ENCODE measurements at places on chromosomes 6 and 20.

DNA sequence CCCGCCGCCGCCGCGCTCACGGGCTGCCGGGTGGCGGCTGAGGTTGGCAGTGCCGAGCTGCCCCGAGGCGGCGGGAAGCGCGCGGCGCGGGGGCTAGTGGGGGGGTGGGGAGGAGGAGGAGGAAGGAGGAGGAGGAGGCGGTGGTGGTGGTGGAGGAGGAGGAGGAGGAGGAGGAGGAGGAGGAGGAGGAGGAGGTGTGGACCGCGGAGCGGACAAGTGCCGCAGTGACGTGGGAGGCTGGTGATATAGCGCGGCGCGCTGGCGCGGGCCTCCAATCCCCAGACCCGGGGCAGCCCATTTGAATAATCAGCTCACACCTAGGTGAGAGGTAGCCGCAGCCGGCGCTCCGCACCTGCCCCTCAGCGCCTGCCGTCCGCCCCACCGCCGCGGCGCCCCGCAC is at the start of gene FOXA2:
TSS of gene FOXA2 (minus strand) at position 51 of the 400 bp plus-strand sequence. CDS start 294 bp downstream, outside the sequence.
- no peak for DNase-seq

DNA sequence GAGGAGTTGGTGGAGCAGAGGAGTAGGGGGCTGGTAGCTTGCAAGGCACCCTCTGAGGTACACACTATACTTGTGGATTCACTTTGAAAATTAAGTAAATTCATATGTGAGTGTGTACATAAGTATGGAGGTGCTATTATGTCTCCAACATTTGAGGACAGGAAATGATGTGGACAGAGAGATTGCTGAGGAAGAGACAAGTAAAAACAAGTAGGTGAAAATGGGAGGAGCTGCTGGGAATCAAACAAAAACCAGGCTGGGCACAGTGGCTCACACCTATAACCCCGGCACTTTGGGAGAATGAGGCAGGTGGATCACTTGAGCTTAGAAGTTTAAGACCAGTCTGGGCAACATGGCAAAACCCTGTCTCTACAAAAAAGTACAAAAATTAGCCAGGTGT is 69.2 kb upstream of the LYRM2 start:
- DNase-seq = no peak

DNA sequence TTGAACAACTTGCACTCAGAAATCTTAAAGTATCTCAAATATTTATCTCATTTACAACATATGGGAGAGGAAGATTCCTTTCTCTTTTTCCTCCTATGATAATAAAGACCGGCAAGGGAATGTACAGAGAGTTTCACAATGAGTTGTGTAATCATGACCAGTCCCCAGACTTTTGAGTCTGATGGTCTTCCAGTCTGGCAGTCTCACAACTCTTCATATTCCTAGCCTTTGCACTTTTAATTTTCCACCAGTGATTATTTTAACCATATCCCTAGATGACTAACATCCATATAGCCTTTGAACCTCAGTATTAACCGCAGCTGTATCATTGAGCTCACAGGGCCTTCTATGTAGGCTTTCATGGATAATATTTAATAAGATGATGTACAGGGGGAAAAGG is 278.5 kb downstream of the KHDC1L start:
- DNase-seq = no peak

DNA sequence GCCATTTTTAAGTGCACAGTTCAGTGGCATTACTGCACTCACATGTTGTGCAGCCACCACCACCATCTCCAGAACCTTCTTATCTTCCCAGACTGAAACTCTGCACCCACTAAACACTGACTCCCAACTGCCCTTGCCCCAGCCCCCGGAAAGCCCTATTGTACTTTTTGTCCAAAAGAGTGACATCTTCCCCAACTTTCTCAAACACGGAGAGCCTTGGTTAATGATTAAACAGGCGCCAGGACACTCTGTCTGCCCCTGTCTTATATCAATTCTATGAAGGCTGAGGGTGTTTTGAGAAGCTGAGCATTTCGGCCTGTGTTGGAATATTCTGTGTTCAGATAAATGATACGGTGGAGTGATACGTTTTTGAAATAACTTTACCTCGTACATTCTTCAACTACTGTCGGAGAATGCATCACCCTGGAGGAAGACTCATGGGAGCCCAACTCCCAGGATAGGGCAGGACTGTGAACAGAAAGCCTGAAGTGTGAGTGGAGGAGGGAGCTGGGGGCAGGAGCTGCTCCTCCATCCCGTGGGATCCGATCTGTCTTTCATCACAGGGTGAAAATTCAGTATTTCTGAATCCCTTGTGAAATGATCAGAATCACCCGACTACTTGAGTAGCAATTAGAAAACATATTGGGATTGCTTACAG is 68.7 kb upstream of the FOXC1 start:
- no peak for DNase-seq

- no peak for DNase-seq
Observed at GRCh38 chr6:56490993-56491392, 151.7 kb downstream of the DST start.

GRCh38 chr20:37737826-37738420 is 44.1 kb downstream of the CTNNBL1 start:
- DNase-seq = no peak

GRCh38 chr6:6176586-6177228 is 143.8 kb downstream of the F13A1 start:
- no peak for DNase-seq

DNA sequence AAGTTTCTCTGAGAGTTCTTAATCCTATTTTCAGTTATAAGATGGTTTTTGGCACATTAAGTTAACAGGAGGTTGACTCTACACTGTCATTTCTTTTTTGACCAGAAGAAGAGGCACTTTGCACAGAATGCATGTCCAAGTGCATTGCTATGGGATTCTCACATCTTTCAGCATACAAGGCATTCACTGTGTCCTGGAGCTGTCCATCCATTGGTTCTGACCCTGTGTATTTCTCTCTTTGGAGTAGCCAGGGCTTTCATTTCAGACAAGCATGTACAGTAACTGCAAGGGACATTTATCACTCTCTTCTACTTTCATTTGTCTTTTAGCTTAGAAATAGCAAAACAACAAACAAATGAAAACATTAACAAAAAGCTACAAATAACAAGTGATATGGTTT is 275.1 kb upstream of the IMPG1 start:
- DNase-seq = no peak

- no peak for DNase-seq
Observed at GRCh38 chr6:27669295-27669623, 196.4 kb upstream of the ZNF184 start.

DNA sequence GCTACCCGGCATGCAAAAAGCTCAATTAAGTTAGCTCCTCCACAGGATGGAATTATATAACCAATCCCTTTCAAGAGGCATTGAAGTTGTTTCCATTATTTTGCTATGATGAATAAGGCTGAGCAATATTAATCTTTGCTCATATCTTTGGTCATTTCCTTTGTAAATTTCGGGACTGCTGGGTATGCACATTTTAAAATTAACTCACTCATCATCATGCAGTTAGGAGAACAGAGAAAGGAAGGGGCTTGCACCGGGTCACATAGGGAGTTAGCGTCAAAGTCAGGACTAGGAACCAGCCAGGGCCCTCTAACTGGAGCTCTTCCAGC is 430 bp upstream of the FAM110A start:
- DNase-seq = no peak

DNA sequence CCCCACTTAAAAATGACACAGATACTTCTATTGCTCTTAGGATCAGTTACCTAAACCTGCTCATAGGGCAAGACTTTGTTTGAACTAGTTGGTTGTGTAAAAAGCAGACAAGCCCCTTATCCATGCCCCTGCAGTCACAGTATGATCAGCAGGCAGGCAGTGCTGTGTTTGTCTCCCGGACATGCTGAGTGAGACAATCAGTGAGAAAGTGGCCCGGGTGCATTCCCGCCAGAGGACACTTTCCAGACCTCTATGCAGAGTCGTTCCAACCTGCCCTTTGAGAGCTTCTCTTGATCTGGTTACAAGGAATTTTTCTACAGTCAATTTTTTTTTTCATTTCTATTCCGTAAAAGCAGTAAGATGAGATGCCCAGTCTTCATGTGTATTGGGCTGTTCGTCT is 6.2 kb downstream of the LSM14B start:
- no peak for DNase-seq

DNA sequence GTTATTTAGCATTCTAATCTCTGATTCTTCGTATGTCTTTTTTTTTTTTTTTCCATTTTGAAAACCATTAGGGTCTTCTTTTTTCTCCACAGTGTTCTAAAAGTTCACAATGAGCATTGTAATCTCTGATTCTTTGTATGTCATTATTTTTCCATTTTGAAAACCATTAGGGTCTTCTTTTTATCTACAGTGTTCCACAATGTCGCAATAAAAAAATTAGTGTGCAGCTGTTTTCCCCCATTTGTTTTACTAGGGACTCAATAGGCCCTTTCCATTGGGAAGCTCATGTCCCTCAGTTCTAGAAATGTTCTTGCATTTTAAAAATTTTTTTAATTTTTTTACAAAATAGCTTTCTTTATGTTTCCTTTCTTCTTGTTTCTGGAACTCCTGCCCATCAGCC is 64.2 kb downstream of the RNF182 start:
- DNase-seq = no peak

DNA sequence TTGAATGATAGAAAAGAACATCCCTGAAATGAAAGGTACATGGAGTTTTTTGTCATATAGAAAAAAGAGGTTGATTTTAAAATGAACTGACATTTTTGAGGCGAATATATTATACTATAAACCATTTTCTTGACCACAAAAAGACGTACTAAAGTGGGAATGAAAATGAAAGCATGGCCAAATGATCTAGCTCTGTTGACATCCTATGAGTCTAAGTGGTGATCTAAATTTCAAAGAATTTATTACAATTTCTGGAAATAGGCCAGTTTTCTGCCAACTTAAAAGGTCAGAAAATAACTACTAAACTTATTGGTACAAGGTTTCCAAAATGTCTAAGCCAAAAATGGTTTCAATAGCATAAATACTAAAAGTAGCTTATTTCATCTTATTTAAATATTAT is 536.8 kb downstream of the EYS start:
- DNase-seq = no peak

DNA sequence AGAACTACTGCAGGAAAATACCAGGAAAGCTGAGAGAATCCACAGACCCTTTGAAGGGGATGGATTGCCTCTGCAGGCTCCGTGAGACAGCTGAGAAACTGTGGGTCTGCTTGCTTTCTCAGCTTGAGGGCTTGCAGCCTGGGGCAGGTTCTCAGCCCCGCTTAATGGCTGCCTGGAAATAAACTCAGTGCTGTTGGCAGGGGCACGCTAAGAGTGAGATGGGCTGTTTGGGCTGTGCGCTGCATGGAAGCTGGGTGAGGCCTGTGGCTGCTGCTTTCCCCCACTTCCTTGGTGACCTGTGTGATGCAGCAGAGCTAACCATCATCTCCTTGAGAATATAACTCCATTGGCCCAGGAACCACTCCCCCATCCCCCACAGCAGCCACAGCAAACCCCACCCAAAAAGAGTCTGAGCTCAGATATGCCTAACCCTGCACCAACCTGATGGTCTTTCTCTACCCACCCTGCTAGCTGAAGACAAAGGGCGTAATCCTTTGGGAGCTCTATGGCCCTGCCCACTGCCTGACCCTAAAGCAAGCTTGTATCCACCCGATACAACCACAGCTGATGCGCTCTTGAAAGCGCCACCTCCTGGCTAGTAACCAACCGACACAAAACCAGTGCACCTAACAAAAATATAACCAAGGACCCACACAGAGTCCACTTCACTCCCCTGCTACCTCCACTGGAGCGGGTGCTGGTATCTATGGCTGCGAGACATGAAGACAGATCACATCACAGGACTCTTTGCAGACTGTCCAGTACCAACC is 800.6 kb upstream of the MAP3K7 start:
- DNase-seq = no peak

DNA sequence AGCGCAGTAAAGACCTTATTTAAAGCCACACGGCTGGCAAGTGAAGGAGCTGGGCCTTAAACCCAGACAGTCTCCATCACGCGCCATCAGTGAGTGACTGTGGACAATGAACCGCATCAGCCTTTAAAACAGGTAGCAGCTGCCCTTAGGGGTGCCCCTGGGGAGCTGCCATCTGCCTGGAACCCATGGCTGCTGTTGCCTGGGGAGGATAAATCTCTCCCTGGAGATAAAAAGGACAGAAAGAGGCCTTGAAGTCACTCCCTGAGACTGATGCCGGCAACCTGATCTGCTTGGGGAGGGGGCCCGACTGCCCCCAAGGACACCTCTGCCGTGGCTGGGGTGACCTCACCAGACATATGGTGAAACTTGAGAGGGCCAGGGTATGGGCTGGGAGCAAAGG is 73.5 kb downstream of the PREX1 start:
- no peak for DNase-seq

- DNase-seq = no peak
Observed at GRCh38 chr6:64049736-64050135, 414.1 kb downstream of the PHF3 start.

- no peak for DNase-seq
Observed at GRCh38 chr20:38531021-38531420, 50.0 kb upstream of the ADIG start.

- no peak for DNase-seq
Observed at GRCh38 chr20:20549704-20550103, 162.7 kb downstream of the RALGAPA2 start.

GRCh38 chr6:122714059-122714458 is 65.5 kb upstream of the FABP7 start:
- DNase-seq = no peak

- no peak for DNase-seq
Observed at GRCh38 chr20:48841196-48841874, 13.5 kb upstream of the PREX1 start.

GRCh38 chr6:116329156-116329555 is 41.6 kb upstream of the DSE start:
- no peak for DNase-seq

GRCh38 chr20:49846206-49846807 is 33.7 kb downstream of the SLC9A8 start:
- peak; percentile 15 for DNase-seq

GRCh38 chr6:41098366-41098765 is 25.6 kb downstream of the NFYA start:
- DNase-seq = no peak

- DNase-seq = no peak
Observed at GRCh38 chr6:38112181-38112580, 292.7 kb downstream of the ZFAND3 start.

DNA sequence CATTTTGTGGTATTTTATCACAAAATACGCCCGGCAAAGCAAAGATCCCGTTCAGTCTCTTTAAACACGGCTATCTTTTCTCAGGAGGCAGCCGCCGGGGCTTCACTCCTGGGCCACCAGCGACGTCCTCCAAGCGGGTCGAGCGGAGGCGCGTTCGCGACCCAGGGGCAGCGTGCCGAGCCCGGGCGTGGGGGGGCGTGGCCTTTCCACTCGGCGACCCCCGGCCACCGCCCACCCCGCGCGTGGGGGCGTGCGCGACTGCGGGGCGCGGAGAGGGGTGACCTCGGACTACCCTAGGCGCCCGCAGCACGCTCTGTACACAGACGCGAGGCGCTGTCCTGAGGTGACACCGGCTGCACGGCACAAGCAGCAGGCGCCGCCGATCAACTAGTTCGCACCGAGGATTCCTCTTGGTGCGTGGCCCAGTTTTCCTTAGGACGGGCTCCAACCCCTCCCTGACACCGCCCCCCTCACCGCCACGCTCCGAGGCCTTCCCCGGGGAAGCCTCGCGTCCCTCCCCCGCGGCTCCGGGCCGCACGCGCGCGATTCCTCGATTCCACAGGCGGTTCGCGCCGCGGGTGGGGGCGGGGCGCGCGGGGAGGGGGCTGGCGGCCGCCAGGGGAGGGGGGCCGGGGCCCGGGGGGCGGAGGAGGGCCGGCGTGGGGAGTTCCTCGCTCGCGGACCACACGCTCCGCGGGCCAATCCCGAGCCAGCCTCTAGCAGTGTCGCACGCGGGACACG is 1.1 kb upstream of the JARID2 start:
- DNase-seq = peak; percentile 84
